Stimulated activated CD8-positive, alpha-beta memory T cell treated with anti-CD3 and anti-CD28 coated beads, Interleukin-15, amount 100 ng/mL, for 1 hour (primary cell): ENCODE measurements at places on chromosomes 11 and 22.
A peak's percentile ranks its signal among the peaks of the same experiment; 100 is the strongest.

DNA sequence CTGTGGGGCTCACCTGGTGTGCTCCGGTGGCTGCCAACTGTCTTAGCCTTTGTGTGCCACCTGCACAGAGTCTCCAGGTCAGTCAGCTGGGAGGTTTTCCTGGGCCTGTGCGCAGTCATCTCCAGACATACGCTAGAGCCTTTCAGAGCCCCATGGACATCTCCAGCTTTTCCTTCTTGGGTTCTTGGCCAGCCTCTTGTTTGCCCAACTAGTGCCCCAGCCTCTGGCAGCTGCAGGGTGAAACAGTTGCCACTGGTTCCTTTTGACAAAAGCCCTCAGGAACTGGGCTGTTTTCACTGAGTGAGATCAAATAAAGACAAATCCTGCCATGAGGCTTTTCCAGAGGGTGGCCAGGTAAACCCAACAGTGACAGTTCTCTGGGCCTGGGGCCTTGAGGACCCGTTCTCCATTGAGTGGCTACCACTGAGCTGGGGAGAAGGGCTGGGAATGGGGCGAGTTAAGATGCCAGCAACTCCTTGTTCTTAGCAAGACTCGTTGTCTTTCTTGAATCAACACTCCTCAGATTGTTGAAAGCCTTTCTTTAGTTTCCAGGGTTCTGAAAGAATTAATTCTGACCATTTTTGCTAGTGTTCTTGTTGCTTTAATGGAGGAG, 16.7 kb upstream of the RANBP1 start:
- DNase-seq: no peak

DNA sequence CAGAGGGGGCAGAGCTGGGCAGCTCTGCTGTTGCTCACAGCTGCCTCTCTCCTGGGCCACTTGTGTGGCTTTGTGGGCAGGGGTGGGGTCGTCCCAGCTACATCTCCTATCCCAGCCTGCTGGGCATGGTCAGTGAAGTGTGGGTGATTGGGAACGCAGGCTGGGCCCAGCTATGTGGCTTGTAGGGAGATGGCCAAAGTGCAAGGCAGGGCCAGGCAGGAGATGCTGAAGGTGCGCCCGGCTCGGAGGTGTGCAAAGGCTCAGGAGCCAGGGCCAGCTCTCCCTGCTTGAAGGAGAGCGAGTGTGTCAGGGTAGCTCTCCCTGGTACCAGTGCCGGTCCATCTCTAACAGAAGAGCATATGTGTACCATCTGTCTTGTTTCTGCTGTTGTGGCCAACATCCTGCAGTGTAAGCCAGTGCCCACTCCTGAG, 8.4 kb upstream of the RANBP1 start:
- DNase-seq: no peak

- DNase-seq: no peak
Measured at GRCh38 chr22:41676134-41676533, 12.5 kb downstream of the SNU13 start.

- DNase-seq: peak; percentile 40
Measured at GRCh38 chr11:76919887-76920746, 59.4 kb downstream of the ACER3 start.

GRCh38 chr11:79312617-79313529, 128.0 kb downstream of the TENM4 start:
- DNase-seq: no peak

DNA sequence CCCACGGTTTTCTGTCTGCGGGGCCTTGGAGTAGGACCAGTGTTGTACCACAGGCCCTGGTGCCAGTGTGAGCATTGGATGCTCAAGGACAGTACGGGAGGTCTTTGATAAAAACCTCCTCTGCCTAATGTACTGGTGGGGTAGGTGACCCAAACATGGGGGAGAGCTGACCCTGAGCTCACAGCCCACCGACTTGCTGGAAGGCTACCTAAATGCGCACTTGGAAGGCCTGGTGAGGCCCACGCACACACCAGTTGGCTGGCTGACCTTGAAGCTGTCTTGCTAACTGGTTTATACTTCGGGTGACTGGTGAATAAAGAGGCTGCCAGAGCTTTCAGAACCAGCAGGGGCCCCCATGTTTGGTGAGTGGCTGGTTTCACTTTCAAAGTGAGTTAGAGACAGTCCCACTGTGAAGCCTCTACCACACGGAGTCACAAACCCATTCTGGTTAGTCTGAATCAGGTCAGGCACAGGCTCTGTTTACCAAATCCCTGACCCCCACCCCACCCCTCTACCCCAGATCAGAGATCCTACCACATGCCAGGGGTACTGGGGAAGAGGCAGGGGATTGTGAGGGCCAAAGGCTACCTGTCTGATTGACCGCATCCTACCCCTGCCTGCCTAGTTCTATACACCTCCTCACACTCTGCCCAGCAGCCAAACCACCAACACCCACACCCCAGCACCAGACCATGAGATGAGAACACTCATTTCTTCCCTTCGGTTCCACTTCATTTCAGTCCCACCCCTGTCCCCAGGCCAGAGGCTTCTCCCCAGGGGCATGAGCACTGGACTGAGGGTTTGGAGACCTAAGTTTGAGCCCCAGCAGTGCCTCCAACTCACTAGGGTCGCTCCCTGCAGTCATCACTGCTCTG, 12.7 kb upstream of the IL2RB start:
- peak; percentile 39 for DNase-seq

- no peak for DNase-seq
Measured at GRCh38 chr11:12845739-12846358, 163.3 kb upstream of the RASSF10 start.

- no peak for DNase-seq
Measured at GRCh38 chr22:44592824-44593148, 94.8 kb upstream of the RTL6 start.

GRCh38 chr11:27464289-27464696, 8.3 kb downstream of the LGR4 start:
- DNase-seq: no peak

DNA sequence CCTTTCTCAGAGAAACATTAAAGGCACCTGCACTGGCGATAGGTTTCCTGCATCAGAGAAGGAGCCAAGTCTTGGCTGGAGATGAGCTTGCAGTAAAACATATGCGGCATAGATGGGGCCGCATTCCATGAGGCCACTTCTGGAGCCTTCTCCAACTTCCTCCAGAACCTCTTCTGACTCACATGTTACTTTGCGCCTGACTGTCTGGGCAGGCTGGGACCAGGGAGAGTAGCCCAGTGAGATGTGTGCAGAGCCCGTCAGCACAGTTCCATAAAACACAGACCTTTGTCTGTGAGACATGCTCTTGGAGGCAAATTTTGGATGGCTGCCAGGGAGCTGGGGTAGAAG, 55.4 kb upstream of the BID start:
- no peak for DNase-seq

DNA sequence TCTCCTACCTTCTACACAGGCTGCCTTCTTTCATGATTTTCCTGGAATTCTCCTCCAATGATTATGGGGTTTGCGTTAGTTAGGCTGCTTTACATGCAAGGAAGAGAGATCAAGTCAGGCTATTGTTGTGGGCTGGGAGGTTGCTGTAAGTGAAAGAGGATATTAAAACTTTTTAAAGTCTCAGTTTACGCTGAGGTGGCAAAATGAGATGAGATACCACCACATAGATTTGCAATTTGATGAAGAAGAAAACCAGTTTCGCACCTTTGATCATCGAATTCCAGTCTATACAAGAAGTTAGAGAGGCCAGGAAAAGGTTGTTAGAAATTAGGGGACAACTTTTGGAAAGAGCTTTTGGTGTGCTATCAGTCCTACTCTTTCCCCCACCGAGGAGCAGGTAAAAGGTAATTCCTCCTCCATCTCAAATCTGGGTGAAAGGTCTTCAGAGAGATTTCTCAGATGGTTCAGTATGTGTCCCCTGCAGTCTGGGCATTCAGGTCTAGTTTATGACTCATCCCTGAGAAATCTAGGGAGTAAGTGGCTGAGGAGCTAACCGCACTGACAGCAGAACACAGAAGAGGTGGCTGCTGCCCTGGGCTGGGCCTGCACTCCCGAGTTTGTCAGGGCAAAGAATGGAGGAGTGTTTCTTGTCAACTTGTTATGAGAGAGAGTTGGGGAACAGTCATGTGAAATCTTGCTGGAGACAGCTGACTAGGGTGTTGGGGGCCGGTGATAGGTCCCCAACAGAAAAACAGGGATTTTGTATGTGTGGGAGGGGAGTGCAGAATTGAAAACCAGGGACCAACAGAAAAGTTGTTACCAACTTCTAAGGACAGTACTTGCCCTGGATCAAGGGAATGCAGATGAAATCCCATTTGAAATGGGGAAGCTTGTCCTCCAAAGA, 34.7 kb downstream of the CCDC83 start:
- DNase-seq: no peak

DNA sequence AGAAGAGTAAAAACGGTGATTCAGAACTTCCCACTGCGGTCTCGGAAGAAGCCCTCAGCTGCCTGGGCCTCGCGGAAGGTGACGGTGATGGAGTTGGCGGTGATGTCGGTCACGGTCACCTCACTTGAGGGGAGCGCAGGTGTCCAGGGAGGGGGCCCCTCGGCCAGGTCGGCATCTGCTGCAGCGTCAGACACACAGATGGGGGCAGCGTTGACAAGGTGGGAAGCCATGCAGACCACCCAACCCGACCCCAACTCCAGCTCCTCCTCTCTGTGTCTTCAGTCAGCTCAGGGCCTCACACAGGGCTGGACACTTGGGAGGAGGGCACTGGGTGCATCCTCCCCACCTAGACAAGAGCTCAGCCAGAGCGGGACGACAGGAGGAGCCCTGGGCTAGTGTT, 18.6 kb downstream of the CBX7 start:
- no peak for DNase-seq

DNA sequence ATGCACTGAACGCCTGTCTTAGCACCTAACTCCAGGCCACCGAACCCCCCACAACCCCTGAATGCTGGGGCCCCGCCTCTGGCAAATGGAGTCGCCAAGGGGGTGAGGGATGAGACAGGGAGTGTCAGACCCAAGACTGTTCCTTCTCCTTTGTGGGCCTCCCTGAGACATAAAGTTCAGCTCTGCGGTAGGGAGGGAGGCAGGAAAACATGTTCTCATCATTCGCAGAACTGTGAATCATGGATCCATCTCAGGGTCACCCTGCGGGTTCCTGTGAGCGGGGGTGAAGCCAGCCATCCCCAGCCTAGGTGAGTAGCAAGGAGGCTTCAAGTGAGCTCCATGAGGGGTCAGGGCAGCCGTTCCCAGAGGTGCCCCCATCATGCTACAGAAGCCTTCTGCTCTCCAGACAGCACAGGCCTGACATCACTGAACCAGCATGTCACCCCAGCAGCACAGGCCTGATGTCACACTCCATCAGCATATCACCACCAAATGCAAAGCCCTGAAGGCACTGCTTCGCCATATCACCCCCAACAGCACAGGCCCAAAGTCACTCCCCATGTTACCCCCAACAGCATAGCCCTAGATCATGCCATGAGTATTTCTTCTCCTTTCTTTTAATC, 27.2 kb downstream of the TMPRSS6 start:
- DNase-seq: no peak

DNA sequence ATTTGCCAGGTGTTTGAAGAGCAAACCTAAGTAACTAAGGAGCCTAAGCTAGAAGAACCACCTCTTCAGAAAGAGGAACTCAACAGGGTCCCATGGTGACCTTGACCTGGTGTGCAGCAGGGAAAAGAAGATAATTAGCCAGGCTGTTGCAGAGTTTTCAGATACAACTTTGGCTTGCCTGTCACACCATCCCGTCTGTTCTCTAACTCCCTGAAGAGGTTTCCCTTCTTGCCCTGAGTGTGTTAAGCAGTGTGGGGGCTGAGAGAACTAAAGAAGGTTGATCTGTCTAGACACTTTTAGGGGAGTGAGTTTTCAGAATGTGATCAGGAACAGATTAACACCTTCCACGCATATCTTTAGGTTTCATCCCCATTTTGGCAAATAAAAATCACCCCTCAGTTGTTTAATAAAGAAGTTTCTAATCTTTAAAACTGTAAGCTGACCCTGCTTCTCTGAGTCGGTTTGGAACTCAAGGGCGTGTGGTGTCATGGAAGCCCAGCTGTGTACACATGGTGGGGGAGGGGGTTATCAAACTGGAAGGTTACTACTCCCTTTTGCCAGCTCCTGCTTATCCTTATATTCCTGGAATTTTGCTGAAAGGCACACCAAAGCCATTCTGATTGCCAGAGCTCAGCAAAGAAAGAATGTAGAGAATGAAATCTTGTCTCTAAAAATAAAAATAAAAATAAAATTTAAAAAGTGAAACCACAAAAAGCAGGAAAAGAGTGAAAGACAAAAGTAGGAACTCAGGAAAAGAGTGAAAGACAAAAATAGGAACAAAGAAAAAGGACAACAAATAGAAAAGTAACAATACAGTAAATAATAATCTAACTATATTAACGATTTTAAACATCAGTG, 70.2 kb downstream of the DBX1 start:
- DNase-seq: no peak

DNA sequence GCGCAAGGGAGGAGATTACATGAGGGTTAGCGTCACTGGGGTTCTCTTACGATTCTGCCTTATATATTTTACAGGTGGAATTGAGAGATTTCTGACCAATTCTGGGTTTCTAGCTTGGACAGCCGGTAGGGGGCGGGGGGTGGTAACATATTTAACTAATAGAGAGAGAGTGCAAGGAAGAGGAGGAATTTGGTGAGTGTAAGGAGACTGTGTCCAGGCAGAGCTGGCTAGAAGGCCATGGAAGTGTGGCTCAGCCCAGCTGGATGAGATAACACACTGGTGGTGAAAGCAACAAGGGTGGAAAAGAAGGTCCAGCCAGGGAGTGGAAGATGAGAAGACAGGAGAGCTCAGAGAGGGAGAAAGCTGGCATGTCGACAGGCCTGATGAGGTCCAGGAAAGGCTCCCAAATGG, 56.5 kb downstream of the ST3GAL4 start:
- no peak for DNase-seq

DNA sequence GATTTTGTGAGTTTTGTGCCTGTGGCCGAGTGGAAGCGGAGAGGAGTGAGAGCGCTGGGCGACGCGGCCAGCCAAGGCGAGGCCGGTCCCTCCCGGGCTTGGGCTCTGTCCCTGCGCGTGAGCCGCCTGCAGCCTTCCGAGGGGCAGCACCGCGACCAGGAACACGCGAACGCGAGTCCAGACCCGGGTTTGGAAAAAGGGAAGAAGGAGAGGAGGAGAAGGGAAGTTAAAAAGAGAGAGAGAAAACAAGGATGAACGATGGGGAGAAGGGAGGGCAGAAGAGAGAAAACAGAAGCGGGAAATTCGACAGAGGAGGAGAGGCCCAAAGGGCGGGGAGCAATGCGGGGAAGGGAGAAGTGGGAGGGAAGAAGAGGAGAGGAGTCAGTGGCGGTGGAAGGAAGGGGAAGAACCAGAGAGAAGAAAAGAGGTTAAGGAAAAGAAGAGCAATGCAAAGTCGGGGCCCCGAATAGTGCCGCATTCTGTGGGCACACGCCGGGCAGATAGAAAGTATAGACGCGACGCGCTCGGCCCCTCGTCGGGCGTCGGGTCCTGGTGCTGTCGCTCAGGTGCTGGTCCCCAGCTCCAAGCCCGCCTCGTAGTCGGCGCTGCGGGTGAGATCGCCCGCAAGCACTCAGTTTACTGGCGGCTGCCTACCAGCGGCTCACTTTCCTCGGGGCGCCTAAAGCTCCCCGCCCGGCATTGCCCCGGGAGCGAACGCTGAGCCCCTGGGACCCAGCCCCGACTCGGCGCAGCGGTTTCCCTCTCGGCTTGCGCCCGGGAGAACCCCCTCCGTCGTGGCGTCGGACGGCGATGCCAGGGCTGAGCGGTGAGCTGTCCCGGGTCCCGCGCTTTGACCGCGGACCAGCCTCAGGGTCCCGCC, 2.8 kb upstream of the BARX2 start:
- DNase-seq: no peak

- DNase-seq: no peak
Measured at GRCh38 chr11:116387641-116388040, 385.1 kb downstream of the BUD13 start.

GRCh38 chr11:104570078-104570701, 328.1 kb downstream of the CASP12 start:
- no peak for DNase-seq

GRCh38 chr11:124460459-124460858, 15.0 kb upstream of the OR8B8 start:
- no peak for DNase-seq

- DNase-seq: no peak
Measured at GRCh38 chr11:73334384-73335203, 26.5 kb downstream of the ARHGEF17 start.
